Stimulated activated CD8-positive, alpha-beta memory T cell treated with anti-CD3 and anti-CD28 coated beads, Interleukin-15, amount 100 ng/mL, for 24 hours (primary cell): ENCODE measurements at places on chromosomes 2 and 18.

- no peak for DNase-seq
Measured at GRCh38 chr18:11669271-11669947, 19.7 kb upstream of the GNAL start.

DNA sequence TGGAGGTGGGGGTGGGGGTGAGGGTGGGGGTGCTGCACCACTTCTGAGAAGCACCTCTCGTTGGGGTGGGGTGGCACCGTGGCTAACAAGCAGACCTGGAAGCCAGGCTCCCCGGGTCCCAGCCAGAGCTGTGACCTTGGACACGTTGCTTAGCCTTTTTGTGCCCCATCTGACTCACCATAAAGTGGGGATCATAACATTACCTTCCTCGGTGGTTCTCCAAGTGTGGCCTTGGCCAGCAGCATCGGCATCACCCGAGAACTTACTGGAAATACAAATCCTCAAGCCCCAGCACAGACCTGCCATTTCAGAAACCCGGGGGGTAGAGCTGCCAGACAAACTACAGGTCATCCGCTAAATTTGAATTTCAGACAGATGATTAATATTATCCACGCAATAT is 58.7 kb upstream of the SLC66A3 start:
- no peak for DNase-seq

DNA sequence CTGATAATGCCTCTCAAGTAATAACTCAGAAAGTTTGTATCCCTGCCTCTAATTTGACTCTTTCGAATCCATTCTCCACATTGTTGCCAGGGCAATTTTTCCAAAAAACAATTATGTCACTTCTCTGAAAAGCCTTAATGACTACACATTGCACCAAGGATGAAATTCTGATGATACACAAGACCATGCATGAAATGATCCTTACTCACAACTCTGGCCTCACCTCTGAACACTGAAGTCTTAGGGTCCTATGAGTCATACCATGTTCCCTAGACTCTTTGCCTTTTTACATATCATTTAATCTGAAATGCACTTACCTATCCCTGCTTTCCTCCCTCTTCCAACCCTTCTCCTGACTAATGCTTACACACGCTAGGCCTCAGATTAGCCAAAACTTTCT is 51.0 kb downstream of the WDPCP start:
- DNase-seq: no peak

DNA sequence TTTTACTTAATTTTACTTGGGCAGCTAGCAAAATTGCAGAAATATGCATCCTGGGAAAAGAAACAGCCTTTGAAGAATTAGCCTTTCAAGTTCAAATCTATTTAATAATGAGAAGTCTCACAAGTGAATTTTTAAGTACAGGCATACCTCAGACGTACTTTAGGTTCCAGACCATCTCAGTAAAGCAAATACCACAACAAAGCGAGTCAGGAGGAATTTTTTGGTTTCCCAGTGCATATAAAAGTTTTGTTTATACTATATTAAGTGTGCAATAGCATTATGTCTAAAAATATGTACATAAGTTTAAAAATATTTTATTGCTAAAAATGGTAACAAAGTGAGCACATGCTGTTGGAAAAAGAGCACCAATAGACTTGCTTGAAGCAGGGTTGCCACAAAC is 50.8 kb upstream of the TWSG1 start:
- DNase-seq: no peak
